ENCODE measurements at places on chromosomes 3 and 15.

GRCh38 chr3:43206632-43207031 is 79.7 kb upstream of the SNRK start:
- DNase-seq = no peak

- no peak for DNase-seq
These were observed 5.2 kb downstream of the KBTBD13 start for GRCh38 chr15:65081758-65082157.

DNA sequence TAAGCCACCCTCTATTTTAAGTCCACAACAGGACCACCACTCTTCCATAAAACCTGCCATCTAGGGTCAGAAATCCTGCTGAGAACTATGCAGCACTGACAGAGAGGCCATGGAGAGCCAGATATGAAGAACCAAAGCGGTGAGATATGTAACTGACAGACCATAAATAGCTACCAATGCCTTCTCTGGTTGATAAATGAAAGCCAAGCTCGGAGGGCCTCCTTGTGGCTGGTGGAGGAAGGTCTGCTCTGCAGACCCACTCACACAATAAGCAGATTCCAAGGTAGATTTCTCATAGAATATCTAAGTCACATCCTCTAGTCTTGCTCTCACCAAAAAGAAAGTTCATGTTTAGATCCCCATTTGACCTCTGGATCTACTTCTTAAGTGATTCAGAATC is 38.9 kb downstream of the RYK start:
- peak; percentile 34 for DNase-seq

- DNase-seq = no peak
These were observed 63.7 kb upstream of the THSD4 start for GRCh38 chr15:71051539-71051938.

DNA sequence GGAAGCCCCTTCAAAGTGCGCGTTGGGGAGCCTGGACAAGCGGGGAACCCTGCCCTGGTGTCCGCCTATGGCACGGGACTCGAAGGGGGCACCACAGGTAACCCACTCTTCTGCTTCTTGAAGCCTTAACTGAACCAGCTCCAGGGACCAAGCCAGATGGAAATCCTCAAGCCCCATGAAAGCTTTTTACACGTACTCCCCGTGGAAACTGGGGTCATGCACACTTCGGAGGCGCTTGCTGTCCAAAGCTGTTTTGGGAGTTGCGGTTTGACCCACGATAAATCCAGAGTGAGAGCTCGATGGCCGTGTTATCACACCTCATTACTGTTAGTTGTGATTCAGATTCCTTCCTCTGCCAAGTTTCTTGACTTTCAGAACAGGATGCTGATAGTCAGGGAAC is 47.5 kb downstream of the DNASE1L3 start:
- no peak for DNase-seq

DNA sequence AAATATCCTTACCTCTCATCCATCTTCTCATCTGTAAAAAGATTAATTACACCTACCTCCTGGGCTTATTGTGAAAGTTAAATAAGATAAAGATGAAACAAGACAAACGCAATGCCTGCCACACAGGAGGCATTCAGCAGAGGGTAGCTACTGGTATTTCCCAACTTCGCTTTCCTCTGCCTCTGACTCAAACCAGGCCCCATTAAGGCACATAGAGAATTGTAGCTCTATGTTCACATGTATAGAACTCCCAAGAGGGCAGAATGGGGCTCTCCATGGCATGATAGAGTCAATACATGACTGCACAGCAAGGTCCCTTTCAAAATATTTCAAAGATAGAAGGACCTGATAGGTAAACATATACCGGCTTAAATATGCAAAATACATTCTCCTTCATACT is 1.4 kb downstream of the LYSMD2 start:
- no peak for DNase-seq

DNA sequence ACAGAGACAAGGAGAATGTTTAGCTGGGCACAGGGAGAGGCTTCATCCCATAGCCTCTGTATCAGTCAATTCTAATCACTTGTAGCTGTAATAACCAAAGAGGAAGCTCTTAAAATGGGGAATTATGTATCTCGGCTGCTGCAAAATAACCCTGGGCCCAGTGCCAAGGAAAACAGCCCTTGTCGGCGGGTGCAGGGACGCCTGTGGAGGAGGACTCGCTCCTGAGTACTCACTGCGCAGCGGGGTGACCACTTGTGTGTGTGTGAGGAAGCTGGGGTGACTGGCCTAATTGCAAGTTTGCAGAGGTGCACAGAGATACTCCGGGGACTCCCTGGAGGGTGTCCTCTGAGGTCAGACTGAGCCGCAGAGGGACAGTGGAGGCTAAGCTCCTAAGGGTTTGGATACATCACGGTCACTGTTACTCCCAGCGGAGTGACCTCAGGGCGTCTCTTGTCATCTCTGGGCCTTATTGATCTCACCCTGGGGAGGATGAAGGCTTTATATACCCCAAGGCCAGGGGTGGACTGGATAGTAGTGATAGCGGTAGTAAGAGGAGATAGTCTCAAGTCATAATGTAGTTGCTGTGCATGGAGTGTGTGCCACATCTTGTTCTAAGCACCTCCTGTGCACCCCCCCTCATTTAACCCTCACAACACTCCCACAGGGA is 37.2 kb downstream of the SLC6A6 start:
- peak; percentile 27 for DNase-seq

DNA sequence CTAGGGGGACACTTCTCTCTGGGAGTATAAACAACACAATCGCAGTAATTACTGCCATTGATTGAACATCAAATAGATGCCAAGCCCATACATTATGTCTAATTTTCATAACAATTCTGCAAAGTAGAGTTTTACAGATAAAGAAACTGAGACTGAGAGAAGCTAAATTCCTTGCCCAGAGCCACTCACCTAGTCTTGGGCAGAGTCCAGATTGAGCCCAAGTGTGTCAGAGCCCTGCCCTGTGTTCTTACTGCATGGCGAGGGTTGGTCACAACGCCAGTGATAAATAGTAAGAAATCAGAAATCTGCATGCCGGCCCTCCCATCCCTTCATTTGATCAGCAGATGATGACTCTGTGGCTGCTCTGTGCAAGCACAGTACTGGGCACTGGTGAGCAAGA is 106.3 kb downstream of the C3orf70 start:
- no peak for DNase-seq

DNA sequence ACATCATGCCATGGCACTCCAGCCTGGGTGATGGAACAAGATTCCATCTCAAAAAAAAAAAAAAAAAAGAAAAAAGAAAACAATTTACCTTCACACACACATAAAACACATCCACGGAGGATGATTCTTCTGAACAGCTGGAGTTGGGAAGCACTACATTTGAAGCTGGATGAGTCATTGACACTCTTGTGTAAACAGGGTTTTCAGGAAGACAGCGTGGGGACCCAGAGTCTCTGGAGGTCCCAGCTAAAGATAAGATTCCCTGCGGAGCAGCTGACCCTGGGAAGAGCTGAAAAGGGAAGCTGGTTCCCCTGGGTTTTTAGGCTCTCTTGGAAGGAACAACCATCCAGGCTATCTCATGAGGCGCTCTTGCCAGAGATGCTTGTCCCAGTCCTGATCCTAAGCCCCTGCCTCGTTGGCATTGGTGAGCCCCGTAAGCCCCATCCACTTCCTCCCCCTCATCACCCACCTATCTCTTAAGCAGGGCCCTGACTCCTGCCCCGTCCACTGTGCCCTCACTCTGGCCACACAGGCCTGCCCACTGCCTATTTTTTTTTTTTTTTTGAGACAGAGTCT is 32.0 kb upstream of the FURIN start:
- DNase-seq = no peak

DNA sequence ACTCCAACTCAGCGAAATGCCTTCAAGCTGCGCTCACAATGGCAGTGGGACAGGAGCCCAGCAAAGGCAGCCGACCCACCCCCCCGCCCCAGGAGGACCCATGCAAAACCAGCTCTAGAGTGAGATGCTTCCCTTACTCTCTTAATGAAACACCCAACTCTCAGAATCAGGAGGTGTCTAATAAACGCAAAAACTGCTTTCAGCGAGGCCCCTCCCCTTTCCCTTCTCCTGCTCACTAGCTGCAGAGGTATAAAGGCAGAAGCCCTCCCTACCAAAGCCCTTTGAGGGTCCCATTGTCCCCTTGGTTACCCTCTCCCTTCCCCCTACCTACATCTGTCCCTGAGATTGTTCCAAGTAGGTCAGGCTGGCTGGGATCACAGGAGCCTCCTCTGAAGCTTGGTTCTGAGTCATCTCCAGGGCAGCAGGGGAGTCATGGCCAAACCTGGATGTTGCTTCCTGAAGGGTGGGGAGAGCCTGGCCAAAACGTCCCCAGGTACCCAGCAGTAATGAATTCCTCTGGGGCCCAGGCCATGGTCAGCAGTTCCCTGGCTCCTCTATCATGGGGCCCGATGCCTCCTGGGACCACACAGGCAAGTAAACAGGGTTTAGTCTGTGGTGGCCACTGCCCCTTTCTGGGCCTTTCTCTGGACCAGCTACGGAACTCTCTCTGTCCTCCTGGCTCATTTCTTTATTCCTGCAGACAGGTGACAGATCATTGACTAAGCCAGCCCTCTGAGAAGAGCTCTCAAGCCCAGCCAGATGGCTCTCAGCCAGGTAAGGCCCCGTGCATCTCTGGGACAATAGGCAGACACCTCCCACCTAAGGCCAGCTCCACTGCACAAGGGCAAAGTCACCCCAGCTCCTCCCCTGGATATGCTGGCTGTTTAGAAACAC is 8.6 kb downstream of the KLHL25 start:
- DNase-seq = no peak

GRCh38 chr15:85615930-85616329 is 178.8 kb downstream of the KLHL25 start:
- DNase-seq = no peak

DNA sequence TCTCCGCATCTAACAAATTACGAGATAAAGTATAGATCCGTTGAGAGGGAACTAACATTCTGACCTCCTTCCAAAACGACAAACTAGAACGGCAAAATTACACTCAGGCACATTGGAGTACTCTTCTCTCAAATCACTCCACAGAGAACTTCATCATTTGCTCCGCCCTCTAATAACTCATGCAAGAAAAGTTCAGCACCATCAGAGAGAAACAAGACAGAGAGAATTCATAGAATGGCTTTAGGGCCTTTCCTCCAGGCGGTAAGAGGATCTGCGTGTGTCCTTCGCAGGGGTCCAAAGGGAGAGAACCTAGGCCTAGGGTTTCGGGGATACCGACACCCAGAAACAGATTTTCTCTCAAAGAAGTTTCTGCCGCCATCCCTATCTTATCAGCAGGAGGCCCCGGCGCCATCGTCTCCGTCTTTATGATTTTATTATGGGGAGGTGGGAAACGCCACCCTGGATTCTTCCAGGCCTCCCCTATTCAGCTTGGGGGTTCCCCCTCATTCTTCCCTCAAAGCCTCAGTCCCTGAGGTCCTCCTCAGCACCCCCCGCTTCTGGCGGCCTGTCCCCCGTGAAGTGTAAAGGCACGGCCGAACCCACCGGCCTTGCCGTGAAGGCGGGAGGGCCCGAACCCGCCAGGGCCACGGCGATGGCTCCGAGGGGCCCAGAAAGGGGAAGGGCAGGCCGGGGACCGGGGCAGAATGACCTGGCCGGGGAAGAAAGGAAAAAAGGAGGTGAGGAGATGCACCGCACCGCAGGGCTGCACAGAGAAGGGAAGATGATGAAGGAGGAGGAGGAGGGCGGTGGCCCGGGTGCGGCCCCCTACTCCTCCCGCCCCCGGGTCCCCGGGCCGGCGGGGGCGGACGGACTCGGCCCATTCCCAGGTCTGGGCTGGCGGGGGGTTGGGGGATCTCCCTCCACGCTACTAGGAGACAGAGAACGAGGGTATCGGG is 768 bp downstream of the UBXN7 start:
- peak; percentile 42 for DNase-seq

DNA sequence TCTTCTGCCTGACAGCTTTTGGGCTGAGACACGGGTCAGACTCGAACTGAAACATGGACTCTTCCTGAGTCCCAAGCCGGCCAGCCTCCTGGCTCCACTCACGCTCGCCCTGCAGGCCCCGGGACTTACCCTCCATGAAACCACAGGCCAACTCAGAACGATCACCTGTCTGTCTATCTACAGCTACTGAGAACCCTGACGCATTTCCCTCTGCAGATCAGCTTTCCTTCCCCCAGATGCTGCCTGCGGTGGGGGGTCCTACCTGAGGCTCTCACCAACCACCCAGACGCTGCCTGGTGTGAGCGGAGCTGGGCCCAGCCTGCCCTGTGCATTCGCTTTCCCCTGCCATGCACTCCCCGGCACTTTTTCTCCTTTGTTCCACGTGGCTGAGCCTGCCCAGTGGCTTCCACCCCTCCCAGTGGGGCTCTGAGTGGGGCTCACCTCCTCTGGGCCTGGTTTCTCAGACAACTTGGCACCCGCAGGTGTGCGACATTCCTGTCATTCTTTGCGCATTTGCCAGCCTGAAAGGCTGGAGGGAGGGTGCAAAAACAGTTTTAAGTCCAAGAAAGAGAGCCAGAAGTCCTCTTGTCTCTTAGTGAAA is 60.2 kb downstream of the PLXNA1 start:
- DNase-seq = no peak

DNA sequence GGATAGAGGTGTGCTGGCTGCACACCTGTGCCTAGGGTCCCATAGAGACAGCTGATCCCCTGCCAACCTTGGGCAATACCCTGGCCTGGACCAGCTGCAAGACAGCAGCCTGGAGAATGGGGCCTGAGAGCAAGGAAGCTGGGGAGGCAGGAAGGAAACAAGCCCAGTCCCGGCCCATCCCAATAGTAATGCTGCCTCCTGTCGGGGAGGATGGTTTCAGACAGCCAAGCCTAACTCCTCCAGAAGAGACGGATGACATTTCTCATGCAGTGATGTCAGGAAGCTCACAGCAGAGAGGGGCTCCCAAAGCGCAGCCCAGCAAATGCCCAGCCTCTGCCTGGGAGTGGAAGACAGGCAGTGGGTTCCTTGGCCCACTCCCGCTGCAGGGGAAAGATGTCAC is 408.8 kb downstream of the OCA2 start:
- no peak for DNase-seq
